Chondrocyte (in vitro differentiated cells): ENCODE measurements at places on chromosomes 3 and 15.

DNA sequence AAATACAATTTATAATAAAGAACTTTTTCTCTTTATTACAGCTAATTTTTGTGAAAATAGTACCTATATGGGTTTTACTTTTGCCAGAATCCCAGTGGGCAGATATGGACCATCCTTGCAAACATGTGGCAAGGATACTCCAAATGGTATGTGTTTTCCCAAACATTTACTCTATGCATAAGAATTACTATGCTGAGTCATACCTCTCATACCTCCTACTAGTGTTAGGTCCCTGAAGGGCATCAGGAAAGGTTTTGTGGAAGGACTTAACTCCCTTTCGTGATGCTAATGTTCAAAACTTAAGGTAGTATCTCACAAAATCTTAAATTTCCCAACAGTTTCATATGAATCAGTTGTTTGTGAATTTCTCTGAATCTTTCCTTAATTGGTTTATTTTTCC lies 21.3 kb downstream of the ADGRG7 start:
- DNase-seq = no peak

DNA sequence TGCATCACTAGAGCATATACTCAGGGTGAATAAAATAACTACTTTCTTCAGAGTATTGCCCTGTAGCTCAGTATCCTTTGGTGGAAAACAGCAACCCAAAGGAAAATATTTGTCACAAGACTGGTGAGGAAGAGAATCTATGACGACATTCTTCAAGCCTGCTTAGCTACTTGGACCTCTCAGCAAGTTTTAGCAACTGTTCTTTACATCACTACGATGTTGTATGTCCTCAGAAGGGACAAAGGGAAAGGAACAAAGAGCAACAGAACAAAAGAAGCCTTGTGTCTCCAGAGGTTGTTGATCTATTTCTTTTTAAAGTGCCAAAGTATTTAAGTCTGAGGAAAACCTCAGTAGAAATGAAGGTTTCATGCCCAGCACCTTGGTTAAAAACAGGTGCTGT lies 746.7 kb downstream of the NAALADL2 start:
- no peak for DNase-seq

GRCh38 chr15:58483376-58483775 lies 51.6 kb downstream of the LIPC start:
- DNase-seq = no peak

- DNase-seq = no peak
These were observed 3.3 kb downstream of the RAB8B start for GRCh38 chr15:63192619-63193206.

- DNase-seq = no peak
These were observed 437.3 kb downstream of the TBL1XR1 start for GRCh38 chr3:176759815-176760506.

DNA sequence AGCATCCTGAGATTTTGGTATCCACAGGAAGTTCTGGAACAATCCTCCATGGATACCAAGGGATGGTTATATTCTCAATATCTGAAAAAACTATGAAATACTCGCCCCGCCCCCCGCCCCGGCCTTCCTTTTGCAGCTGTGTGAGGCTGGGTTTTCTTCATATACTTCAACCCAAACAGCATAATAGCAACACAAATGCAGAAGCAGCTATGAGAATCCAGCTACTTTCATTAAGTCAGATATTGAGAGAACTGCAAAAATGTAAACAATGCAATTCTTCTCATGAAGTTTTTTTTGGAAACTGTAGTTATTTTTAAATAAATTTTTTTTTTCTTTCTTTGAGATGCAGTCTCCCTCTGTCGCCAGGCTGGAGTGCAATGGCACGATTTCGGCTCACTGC lies 10.9 kb upstream of the IDH2 start:
- DNase-seq = no peak

GRCh38 chr15:47857776-47858167 lies 140.5 kb downstream of the SEMA6D start:
- DNase-seq = no peak

- DNase-seq = no peak
These were observed 30.0 kb downstream of the SHQ1 start for GRCh38 chr3:72818092-72818773.

DNA sequence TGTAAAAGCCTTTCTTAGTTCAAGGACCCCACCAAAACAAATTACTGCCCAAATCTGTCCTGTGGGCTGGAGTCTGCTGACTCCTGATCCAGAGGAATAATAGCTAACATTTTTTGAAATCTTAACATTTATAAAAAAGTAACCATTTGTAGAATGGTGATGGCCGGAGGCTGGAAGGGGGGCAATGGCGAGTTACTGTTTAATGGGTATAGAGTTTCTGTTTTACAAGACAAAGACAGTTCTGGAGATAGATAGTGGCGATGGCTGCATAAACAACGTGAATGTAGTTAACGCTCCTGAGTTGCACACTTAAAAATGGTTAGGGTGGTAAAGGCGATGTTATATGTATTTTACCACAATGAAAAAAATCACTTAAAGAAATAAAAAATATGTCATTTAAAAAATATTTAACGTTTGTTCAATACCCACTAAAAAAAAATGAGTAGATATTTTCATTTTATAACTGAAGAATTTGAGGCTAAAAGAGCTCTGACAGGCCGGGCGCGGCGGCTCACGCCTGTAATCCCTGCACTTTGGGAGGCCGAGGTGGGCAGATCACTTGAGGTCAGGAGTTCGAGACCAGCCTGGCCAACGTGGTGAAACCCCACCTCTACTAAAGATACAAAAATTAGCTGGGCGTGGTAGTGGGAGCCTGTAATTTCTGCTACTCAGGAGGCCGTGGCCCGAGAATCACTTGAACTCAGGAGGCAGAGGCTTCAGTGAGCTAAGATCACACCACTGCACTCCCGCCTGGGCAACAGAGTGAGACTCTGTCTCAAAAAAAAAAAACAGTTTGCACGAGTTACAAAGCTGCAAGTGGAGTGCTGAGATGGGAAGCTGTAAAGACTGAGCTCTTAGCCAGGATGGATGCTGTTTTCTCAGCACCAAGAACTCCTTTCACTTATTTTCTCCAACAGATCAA lies 37.6 kb downstream of the IGF2BP2 start:
- DNase-seq = no peak

DNA sequence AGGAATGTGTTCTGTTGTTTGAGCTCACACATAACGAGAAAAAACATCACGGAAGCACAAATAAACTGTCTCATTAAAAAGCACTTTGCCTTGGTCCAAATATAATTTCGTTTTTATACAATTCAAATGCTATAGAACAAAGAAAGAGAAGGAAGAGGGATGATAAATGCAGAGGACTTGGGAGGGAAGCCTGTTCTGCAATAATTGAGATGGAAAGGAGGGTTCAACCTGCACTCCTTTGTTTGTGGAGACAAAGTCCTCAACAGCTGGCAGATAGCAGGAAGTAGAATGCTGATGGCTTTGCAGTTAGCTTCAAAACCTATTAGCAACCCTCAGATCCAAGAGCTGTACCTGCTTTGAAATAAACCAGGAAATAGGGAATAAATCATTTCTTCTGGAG lies 1010.8 kb downstream of the FHIT start:
- DNase-seq = no peak

- DNase-seq = no peak
These were observed 20.0 kb upstream of the IREB2 start for GRCh38 chr15:78417754-78418630.

- DNase-seq = no peak
These were observed 211.4 kb downstream of the ITPR1 start for GRCh38 chr3:4704552-4704951.

- no peak for DNase-seq
These were observed 1002.8 kb upstream of the NR2F2 start for GRCh38 chr15:95327661-95328060.

DNA sequence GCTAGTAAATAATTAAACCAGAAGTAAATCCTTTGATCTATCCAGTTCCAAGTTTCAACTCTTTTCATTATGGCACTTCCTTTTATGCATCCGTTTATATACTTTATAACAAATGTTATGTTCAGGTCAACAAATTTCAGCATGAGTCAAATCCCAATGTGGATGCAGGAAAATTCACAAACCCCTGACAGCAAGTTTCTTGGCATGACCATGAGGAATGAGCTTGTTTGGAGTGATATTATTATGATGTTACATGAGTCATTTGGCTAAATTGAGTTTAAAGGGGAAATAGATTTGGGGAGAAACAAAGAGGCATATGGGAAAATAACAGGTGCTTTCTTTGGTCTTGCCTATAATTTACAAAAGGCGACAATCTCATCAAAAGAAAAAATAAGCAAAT lies 32.1 kb upstream of the KCNMB2 start:
- no peak for DNase-seq

DNA sequence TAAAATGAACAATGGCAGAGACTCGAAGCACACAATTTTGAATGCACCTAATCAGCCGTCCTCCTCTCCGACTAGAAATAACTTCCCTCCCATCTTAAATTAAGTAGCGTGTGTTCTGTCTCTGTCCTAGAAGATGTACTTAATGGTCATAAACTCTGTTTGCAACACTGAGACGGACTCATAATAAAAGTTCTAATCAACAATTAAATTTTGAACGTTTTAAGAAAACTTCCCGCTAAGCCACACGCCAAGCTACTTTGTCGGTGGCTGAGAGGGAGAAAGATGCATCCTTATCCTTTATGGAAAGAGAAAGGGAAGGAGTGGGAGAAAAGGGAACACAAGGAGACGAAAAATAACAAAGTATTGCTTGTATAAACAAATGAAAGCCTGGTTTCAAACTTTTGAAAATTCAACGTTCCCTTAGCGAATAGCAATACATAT lies 989 bp downstream of the GNB4 start:
- DNase-seq = no peak

- no peak for DNase-seq
These were observed 6.2 kb upstream of the CEP70 start for GRCh38 chr3:138600100-138600745.

- no peak for DNase-seq
These were observed 19.4 kb downstream of the SHOX2 start for GRCh38 chr3:158086776-158087175.

DNA sequence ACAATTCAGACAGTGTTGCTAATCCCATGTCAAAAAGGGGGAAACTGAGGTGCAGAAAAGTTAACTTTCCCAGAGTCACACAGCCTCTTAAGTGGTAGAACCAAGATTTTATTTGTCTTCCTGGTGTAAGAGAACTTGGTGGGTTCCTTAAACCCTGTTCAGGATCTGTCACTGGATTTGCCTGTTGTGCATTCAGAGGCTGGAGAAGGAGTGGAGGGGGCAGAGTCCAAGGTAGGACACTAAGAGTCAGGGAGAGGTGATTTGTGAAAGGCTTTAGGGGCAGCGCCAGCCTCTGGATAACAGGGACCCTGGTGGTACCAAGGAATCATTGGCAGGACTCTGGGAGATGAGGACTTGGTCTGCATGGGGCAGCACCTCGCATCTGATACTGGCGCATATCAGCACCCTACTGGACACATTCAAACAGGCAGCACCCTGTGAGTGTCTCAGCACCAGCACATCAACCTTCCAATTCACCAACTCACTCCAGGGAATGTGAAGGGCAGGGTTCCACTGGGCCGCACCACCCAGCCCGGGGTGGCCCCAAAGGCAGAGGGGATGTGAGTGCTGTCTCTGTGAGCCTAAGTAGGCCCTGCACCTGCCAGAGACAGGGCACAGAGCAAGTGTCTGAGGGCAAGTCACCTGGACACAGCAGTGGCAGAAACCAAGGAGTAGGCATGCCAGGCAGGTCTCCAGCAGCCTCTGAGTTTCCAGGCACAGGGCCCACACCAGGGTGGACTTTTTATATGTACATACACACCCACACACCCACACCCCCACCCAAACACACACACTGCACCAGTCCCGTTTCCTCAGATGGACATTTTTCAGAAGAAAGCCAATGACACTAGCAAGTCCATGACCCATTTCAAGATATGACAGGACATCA lies 71.6 kb downstream of the LIPC start:
- no peak for DNase-seq

DNA sequence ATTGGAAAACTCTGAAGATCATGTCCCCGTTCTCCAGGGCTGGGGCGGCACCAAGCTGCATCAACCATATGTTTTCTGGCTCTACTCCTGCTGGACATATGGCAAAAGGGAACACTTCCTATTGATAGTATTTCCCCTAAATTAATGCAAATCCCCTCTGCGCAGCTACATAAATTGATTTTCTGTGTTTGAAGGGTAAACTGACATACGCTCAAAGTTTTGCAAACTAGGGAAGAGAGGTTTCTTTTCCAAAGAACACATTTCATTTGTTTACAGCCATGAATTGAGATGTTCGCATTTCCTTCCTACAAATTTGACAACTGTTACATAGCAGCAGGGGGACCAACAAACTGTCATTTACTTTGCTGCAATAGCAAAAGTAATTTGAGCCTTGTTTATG lies 35.9 kb downstream of the CTXND1 start:
- no peak for DNase-seq

DNA sequence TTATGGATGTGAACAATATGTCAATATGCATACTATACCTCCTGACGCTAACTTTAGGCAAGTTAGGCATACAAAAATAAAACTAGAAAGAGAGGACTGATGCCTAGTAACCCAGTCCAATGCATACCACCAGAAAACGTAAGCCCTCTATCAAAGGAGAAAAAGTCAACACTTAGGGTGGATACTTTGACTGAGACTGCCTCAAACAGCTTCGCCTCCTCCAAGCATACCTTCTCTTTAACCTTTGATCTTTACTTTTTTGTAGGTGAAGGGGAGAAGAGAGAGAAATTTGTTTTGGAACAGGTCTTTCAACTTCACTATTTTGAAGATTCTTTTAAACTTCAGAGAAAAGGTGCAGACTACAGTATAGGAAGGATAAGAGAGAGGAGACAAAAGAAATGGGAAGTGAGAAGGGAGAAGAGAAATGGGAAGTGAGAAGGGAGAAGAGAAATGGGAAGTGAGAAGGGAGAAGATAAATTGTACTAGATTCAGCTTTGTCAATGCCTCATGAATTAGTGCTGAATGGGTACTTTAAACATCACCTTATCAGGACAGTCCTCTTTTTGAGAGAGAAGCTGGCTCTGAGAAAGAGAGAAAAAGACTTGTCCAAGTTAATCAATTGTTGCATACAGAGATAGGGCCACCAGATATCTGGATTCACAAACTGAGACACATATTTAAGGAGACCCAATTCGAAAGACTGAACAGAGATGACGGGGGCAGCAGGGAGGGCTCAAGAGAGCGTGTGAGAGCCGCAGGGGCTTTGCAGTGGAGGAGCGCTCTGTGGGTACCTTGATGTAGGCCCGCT lies 1.0 kb downstream of the P3H2 start:
- DNase-seq = no peak

DNA sequence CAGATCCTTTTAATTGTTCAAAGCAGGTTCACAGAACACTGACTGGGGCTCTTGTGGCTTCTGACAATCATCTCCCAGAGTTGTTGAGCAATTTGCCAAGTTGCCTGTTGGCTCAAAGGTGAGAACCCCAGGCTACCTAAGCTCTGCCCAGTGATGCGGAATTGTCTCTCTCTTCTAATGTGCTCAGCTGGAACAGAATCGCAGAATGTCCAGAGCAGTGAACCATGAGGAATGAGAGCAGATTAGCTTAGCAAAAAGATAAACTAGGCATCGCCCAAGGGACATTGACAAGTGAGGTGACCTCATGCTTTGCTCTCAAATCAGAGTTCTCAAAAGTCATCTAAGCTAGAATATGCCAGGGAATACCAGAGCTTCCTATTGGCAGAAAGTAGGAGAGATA lies 148.1 kb downstream of the WDR76 start:
- DNase-seq = no peak
